ENCODE measurements at places on chromosomes 4 and X.

DNA sequence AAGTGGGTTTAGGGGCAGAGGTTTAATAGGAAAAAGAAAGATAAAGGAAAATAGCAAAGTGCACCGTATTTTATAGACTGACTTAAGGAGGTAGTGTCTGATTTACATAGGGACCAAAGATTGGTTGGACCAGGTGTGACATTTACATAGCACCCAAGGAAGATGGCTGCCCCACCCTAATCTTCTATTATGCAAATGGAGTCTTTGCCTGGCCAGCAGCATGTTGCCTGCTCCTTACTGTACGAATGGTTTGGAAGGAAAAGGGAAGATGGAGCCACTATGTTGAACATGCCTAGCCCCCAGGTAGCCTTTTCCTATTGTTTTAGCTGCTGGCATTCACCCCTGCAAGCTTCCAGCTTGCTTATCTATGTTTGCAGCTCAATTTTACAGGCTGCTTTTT is 146.2 kb upstream of the PDE5A start:
- no peak for DNase-seq

GRCh38 chrX:8987672-8988250 is 46.2 kb downstream of the FAM9B start:
- DNase-seq: no peak

DNA sequence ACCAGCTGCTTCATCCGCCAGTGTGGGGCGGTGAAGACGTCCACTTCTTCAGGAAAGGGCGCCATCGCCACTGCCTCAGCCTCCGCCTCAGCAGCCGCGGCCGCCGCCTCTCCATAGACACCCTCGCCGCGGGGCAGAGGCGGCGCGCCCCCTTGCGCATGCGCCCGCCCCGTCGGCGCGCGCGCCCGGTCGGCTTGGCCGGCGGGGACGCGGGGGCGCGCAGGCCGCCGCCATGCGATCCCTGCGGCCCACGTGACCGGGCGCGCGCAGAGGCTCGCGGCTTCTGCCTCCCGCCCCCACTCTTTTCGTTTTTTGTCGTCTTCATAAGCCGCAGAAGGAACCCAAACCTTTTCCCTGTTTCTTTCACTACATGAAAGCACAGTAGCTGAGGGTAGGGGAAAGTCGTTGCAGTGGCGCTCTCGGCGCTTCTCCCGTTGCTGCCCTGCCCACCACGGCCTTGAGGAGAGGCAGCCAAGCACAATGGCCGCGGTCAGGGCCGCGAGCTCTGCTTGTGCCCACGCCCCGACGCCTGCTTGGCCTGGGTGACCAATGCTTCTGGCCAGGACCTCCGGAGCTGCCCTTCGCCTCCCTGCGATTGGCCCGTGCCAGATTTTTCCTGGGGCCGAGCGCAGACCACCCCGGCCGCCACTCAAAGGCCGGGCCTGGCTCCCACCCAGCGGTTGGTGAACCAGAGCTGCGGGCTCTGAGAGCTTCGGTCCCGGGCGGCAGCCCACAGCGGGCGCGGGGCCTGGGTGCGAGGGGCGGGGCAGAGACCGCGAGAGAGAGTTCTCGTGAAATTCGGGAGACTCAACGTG is at the start of gene FBXL5:
Gene FBXL5, minus strand, starts transcription at position 135 of the 815 bp plus-strand sequence. Its CDS starts 70 bp downstream, at position 65.
- no peak for DNase-seq

DNA sequence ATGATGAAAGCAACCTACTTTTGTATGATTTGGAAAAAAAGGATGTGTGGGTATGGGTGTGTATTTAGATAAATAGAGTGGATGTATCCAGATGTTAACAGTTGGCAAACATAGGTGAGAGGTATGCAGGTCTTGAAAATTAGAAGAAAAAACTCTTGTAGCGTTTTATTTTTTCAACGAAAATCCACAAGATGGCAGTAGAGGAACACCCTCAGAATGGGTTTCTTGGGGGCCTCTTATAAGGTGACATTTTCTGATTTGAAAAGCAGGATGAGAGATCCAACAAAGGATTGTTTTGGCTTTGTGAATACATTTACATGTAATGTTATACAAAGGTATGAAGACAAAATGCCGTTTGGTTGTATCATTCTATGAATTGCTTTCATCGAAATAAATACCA is 68.3 kb downstream of the FMR1NB start:
- DNase-seq: no peak

- DNase-seq: peak; percentile 63
Measured at GRCh38 chr4:74056858-74057562, 18.5 kb upstream of the CXCL3 start.

- DNase-seq: peak; percentile 16
Measured at GRCh38 chr4:106541253-106541652, 172.7 kb upstream of the GIMD1 start.

GRCh38 chrX:1213971-1214370 is 1.5 kb upstream of the CRLF2 start:
- DNase-seq: no peak

DNA sequence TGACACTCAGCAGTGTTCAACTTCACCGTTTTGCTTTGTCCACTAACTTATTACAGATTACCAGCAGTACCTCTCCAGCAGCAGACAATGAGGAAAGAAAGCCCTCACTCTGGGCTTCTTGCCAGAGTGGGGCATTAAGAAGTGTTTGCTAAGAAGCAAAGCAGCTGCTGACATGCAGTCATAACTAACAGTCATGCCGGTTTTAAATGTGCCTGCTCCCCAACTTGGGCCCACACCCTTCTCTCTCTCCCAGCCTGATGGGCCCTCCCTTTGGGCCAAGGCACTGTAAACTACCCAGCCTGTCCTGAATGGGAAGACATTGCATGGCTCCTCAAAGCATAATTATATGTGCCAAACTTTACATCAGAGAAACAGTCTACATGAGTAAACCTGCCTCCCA is 54.6 kb upstream of the HHIP start:
- no peak for DNase-seq

DNA sequence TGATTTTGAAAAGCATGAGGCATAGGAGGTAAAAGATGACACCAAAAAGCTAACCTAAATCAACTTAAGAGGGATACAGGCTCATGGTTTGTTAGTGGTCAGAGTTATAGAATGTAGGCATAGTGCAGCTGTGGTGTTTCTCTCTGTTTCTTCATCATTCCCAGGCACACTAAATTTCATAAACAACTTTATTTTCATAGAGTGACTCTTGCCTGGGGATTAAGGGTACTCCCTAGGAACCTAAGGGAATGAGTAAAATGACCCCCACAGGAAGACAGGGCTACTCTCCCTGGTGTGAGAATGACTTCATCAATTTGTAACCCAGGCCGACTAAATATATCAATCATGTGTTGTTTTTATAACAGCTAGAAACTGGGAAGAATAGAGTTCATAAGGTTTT is 11.1 kb downstream of the FABP2 start:
- no peak for DNase-seq

- no peak for DNase-seq
Measured at GRCh38 chr4:141348125-141348524, 127.4 kb downstream of the ZNF330 start.
